ENCODE measurements at places on chromosomes 7 and 10.

GRCh38 chr10:8238986-8239385 lies 184.5 kb downstream of the GATA3 start:
- no peak for DNase-seq

- DNase-seq: no peak
These were observed 468.8 kb downstream of the ZWINT start for GRCh38 chr10:55892276-55892675.

GRCh38 chr7:30241767-30242166 lies 42.6 kb upstream of the ZNRF2 start:
- DNase-seq: no peak

- no peak for DNase-seq
These were observed 187.3 kb upstream of the PRSS58 start for GRCh38 chr7:142445019-142445686.
